HuH-7.5 (cell line): ENCODE measurements at places on chromosomes 4 and X.

GRCh38 chr4:52914051-52914605 is 52.0 kb downstream of the RASL11B start:
- no peak for DNase-seq

- DNase-seq, result no peak
These were observed 49.0 kb downstream of the SMAD1 start for GRCh38 chr4:145530662-145531061.

DNA sequence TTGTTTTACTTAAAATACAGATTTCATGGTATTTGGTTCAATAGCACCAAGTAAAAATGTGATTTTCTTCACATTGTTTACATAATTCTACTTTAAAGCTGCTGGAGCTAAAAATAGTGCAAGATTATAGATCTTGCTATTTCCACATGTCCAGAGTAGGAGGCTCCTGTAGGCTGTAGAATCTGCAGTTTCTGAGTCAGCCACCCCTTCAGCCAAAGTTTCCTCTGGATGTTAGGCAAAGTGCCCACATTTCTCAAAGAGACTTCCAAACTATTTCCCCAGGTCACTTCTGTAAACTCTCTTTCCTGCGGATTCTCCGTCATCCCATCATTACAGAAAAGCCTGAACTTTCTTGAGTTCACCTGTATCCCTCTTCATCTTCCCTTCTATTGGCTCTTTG is 342.5 kb upstream of the FSTL5 start:
- DNase-seq, result no peak

- no peak for DNase-seq
These were observed 257.3 kb upstream of the NEIL3 start for GRCh38 chr4:177052211-177052934.

DNA sequence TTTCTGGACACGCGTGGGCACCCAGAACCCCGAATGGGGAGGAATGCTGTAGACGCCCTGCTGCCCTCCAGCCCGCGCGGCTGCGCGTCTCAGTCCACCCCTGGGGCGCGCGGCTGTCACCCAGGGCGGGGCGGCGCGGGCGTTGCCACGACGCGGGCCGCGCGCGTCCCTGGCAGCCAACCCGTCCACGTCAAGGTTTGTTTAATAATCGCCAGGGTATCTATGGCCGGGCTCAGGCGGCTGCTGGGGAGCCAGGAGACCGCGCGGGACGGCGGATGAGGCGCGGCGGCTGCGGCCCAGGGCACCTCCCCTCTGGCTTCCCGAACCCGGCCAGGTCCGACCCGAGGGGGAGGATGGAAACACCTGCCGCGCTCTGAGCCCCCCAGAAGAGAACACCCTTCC is at the start of gene SPATA18:
Gene SPATA18, plus strand, starts transcription at position 92 of the 402 bp plus-strand sequence. CDS start 401 bp downstream, outside the sequence.
- DNase-seq, result no peak

DNA sequence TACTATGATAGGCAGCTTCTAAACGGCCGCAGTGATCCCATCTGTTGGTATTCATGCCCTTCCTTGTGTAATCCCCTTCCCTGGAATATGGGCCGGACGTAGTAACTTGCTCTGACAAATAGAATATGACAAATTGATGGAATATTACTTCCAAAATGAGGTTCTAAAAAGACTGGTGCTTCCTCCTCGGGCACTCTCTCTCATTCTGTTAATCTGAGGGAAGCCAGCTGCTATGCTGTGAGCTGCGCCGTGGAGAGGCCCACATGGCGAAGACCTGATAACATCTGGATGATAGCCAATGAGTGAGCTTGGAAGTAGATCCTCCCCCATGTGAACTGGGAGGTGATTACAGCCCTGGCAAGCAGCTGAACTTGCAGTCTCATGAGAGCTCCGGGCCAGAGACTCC is 27.2 kb upstream of the SLC25A4 start:
- DNase-seq, result peak; percentile 25
